B cell (primary cell): ENCODE measurements at places on chromosomes 3 and 15. TPM values are rescaled to one million over a fixed set of nuclear protein-coding genes. Genes with fewer than 3 reads are reported as not detected.

DNA sequence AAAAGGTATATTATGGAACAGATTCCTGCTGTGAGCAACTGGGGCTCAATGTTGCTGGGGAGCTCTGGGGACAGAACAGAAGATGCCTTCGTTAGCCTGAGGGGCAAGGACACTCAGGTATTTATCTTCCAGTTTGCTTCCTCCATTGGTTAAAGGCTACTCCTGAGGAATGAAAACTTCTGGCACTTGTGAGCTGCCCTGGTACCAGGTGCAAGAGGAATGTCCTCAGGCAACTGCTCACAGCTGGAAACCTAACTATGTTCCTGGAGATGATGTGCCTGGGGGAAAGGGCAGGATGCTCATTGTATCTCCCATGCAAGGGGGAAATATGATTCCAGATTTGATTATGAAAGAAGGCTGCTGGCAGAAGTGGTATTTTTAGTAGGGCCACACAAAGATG, 54.0 kb upstream of the BBX start:
- H3K4me3 ChIP-seq = no peak overlapping the region
- no peak for DNase-seq
- H3K27me3 ChIP-seq = no peaks in the 10 kb centered on the region
- H3K36me3 ChIP-seq = no peaks in the 10 kb centered on the region
- H3K27ac ChIP-seq = no peak overlapping the region

- H3K4me1 ChIP-seq = peaks cover 21% of the 10 kb centered on the region
- no peak for DNase-seq
- H3K36me3 ChIP-seq = peaks cover 7% of the 10 kb centered on the region
- no peak overlapping the region for H3K27ac ChIP-seq
- H3K4me3 ChIP-seq = no peak overlapping the region
- H3K27me3 ChIP-seq = no peaks in the 10 kb centered on the region
Measured at GRCh38 chr15:60399931-60400330, 2.1 kb upstream of the ANXA2 start.

DNA sequence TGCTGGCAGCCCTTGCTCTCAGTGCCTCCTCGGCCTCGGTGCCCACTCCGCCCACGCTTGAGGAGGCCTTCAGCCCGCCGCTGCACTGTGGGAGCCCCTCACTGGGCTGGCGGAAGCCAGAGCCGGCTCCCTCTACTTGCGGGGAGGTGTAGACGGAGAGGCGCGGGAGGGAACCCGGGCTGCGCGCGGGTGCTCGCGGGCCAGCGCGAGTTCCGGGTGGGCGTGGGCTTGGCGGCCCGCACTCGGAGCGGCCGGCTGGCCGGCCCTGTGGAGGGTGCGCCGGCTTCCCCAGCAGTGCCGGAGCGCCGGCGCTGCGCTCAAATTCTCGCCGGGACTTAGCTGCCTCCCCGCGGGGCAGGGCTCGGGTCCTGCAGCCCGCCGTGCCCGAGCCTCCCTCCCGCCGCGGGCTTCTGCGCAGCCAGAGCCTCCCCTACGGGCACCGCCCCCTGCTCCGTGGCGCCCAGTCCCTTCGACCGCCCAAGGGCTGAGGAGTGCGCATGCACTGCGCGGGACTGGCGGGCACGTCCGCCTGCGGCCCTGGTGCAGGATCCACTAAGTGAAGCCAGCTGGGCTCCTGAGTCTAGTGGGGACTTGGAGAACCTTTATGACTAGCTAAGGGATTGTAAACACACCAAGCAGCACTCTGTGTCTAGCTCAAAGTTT, 231.5 kb downstream of the EFHB start:
- no peak for DNase-seq
- no peaks in the 10 kb centered on the region for H3K36me3 ChIP-seq
- H3K27me3 ChIP-seq = no peaks in the 10 kb centered on the region
- peaks cover 5% of the 10 kb centered on the region for H3K4me1 ChIP-seq

The CHCHD4 gene
- 3.7 and 4.2 TPM in 2 replicates for polyA plus RNA-seq
